Activated naive CD8-positive, alpha-beta T cell treated with anti-CD3 and anti-CD28 coated beads, Interleukin-2, amount 50 U/mL, for 16 hours (primary cell): ENCODE measurements at places on chromosomes 5 and 9.

DNA sequence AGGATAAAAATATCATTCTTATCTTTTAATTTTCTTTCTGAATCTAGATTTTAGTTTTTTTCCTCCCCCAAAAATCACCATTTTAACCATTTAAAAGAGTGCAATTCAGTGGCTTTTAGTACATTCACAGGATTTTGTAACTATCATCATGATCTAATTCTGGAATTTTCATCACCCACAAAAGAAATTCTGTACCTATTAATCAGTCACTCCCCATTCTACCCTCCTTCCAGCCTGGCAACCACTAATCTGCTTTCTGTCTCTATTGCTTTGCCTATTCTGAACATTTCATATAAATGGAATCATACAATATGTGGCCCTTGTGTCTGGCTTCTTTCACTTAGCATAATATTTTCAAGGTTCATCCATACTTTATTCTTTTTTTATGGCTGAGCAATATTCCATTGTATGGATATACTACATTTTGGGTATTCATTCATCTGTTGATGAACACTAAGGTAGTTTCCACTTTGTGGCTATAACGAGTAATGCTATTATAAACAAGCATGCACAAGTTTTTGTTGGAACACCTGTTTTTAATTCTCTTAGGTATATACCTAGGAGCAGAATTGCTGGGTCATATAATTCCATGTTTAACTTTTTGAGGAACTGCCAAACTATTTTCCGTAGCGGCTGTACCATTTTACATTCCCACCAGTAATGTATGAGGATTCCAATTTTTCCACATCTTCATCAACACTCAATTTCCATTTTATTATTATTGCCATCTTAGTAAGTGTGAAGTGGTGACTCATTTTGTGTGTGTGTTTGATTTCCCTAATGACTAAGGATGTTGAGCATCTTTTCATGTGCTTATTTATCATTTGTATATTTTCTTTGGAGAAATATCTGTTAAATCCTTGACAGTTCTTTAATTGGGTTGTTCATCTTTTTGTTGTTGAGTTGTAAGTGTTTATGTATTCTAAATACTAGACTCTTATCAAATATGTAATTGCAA, 340.3 kb downstream of the CWC27 start:
- DNase-seq = no peak

- DNase-seq = no peak
Measured at GRCh38 chr5:151079838-151080612, 809 bp downstream of the TNIP1 start.

DNA sequence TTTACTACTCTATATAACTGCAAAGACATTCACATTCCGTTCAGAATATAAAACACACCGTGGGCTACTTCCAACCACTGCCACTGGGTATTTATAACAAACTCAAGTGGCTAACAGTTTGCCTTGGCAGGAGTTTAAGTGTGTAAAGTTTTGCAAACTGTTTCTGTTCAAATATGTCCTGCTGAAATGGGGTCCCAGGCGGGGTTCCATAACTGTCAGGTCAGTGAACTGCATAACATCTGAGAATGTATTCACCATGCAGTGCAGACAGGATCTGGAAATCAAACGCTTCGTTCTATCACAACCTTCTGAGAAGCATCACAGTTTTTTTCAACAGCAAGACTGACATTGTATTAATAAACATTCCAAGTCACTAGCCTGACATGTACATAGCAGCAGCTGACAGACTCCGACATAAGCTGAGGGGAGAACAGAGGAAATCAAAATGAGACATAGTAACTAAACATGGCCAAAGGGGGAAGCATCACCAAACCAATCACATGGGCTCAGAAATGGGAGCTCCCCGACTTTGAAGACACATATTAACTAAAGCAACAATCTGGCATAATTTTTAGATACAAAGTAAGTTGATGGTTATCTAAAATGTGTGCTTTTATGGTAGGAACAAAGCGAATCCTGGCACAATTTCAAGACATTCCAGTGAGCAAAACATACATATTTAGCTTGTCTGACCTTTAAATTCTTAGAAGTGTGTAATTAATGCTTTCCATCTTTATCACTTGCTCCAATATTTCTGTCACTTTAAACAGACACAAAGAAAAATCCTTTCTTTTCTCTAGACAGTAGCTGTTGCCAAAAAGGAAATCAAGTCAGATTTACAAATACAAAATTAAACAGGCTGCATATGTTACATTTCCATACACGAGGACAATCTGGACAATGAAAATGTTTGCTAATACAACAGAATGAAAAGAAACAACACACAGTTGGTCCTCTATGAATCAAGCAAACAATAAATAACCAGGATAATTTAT, 156.8 kb downstream of the MAPKAP1 start:
- DNase-seq = no peak

GRCh38 chr5:76408104-76408654, 5.1 kb downstream of the IQGAP2 start:
- DNase-seq = no peak

DNA sequence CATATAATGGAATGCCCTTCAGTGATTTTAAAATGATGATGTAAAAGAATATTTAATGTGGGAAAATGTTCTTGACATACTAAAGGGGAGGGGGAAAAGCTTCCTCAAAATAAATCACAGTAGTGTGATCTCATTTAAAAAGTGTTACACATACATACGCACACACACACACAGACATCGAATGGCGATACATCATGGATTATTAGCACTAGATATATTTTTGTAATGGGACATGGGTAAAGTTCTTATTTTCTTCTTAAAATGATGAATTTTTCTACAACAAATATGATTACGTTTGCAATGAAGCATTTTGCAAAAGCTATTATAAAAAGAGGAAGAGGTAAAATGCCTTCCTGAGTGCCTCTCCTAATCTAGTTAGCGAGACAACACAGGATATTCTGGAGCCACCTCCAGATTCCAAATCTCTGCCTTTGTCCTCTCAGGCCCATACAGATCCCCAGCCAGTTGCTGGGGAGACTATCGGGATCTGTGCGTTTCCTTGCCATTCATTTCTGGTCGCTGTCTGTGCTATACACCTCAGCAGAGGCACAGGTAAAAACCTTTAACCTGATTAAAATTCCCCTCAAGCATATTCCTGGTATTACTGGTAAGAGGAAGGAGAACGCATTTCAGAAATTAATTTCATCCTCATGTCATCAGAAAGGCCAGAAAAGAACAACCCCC, 69.6 kb downstream of the SLC28A3 start:
- DNase-seq = no peak

DNA sequence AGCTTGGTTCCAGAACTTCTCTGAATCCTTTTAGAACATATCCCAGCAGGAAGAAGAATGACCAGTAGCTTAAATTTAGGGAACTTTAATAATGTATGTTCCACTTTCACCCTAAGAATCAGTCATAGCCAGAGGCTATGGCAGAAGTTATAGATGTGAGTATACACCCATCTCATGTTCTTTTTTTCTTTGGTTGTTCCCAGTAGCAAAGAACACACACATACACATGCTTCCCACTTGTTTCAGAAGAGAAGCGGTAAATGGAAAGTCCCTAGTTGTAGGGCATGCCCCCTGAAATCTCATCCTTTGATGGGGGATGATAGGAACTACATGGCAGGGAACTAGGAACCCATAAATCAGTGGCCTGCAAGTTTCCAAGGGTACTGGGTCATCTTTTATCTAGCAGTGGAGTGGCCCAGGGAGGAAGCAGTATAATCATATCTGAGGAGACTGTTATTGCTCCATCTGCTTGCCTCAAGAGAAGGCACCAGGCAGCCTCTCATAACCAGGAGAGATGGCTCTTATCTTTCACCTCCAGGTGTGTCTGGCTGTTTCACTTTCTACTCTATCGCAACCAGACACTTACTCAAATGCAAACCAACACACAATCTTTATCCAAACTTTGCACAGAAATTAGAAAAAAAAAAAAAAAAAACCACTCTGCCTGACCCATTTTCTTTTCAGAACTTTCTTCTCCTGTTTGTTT, 109.5 kb downstream of the SNCAIP start:
- no peak for DNase-seq

DNA sequence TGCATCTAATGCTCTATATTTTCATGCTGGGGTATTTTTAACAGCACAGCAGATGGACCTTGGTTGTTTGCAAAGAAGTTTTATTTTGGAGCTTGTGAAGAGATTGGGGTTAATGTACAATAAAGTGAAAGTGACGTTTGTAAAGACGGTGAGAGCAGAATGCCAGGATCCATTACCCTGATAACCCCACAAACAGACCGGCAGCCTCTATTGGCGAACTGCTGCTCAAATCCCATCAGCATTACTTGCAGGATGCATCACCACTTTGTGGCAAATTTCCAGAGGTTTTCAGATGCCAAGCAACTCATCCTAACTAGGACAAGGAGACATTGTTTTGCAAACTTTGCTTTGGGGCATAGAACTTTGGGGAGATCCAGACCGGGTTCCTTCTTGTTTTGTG, 383.3 kb upstream of the ZNF462 start:
- no peak for DNase-seq

DNA sequence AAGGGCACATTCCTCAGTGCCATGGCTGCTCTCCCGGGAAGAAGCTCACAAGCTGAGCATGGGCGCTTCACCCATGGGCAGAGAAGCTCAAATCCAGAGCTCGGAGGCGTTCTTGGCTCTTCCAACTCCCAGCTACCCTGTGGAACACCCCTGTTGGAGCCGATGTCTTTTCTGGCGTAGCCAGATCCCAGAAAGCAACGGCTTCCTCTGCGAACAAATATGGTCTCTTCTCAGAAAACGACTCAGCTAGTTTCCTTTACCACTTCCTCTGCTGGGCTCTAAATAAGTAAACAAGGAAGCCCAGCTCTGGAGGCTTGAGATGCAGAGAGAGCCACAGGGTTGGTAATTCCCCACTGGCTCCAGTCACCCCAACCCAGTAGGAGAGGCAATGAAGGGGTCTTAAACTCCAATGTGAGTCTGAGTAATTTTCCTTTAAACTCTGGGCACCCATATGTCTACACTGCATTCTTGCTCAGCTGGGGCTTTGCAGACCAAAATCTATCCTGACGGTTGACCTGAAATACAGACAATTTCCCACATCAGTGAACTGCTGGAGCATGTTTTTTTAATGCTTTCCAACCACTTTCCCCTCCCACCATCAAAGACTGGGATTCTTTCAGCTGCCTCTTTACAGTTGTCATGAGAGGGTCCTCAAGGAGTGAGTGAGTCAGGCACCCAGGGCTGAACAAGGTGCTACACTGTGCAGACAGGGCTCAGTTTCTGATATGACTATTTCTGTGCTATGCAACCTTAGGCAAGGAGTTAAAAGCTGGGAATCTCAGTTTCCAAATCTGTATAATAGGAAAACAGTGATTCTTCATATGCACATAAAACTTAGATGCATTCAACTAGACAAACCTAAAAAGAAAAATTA, at the start of gene LCP2:
Gene LCP2, minus strand, starts transcription at position 189 of the 874 bp plus-strand sequence. Its CDS starts 166 bp downstream, at position 23.
- no peak for DNase-seq

GRCh38 chr9:37292896-37293295, 129.6 kb upstream of the GRHPR start:
- DNase-seq = no peak

GRCh38 chr5:131305906-131306305, 42.1 kb downstream of the CDC42SE2 start:
- no peak for DNase-seq

DNA sequence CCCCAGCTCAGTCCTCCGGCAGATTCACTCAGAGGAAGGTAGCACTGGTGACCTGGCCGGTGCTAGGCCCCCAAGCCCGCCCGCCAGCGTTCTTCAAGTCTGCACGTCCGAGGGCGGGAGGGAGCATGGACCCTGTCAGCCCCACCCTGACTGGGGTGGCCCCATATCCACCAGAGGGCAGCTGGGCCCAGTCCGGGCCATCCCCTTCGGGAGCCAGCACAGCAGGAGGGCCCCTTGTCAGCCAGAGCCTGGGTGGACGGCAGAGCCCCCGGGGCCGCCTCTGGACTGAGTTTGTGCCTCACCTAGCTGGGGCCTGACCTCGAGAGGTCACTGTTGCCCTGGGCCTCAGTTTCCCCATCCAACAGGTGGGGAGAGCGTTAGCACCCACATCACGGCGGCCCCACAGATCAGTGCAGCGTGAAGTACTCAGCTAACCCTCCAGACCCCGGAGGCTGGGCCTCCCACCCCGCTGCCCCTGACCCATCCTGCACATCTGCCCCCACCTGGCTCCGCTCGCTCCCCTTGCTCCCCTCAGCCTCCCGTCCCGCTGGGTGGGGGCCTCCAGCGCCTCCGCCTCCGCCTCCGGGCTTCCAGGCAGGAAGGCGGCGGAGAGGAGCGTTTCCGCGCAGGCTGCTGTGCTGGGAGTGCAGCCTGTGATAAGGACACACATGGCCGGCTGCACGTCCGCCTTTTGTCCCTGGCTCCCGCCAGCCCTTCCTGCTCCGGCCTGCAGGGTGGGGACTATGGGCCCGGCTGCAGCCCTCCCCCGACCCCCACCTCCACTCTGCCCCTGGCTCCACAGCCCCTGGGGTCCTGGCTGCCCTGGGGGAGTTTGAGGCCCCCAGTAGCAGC, 16.6 kb upstream of the EGFL7 start:
- DNase-seq = no peak
